ENCODE measurements at places on chromosomes 6 and 20. TPM values are rescaled to one million over a fixed set of nuclear protein-coding genes. Genes with fewer than 3 reads are reported as not detected.

The PKIB gene
- 4.7 TPM for total RNA-seq

The LY6G6C gene
- 0.17 TPM for total RNA-seq

The ACTL10 gene
- total RNA-seq, result 0.77 TPM

The EYA4 gene
- 2.3 TPM for total RNA-seq

The MCHR2 gene
- total RNA-seq, result 0.20 TPM

The TBC1D22B gene
- 9.6 TPM for total RNA-seq

The DEF6 gene
- total RNA-seq, result 6.2 TPM

The MOXD1 gene
- total RNA-seq, result 21.3 TPM

The SMIM28 gene
- total RNA-seq, result not detected

The CNR1 gene
- total RNA-seq, result 70.8 TPM

The ECT2L gene
- 0.89 TPM for total RNA-seq
